Activated CD4-positive, alpha-beta T cell treated with anti-CD3 and anti-CD28 coated beads for 36 hours (primary cell): ENCODE measurements at places on chromosomes 2 and 18. TPM values are rescaled to one million over a fixed set of nuclear protein-coding genes. Genes with fewer than 3 reads are reported as not detected.

DNA sequence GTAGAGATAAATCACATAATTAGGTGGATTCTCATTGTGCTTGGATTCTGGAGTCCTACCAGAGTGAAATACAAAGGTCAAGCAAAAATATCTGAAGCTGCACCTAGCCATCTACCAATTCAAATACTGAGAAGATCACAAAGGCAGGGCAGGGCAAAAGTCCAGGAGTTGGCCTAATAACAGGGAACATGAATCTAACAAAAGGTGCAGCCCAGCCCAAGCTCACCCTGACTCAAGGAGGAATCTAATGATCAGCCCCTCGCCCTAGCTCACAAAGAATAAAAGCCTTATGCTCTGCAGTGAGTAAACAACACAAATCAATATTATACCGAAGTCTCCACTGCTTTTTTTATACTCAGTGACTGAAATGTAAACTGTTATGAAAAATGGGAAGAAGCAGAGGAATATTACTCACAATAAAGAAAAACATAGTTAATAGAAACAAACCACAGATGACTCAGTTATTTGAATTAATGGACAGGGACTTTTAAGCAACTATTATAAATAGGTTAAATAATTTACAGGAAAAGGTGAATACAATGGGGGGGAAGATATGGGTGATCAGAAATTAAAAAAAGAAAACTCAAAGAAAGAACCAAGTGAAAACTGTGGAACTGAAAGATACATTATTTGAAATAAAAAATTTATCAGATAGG lies 49.5 kb downstream of the ANTXR1 start:
- no peak for DNase-seq

- no peak for DNase-seq
Observed at GRCh38 chr18:52510139-52510538, 170.1 kb downstream of the DCC start.

PDE11A gene
- not detected for total RNA-seq

TCF7L1 gene
- total RNA-seq, result 0.07 TPM

DNA sequence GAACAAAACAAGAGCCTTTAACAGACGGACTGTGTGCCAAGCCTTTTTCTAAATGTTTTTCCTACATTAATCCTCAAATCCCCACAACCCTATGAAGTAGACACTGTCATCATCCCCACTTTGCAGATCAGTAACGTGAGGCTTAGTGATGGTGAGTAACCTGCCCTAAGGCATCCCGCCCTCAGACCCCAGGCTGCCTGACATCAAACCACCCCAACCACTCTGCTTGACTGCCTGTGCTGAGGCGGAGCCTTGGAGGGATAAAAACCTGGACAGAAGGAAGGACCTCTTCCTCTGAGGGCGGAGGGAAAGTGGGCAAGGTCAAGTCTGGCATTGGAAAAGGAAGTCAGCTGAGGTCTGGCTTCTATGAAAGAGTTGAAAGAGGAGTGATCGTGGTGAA lies 104.6 kb downstream of the SP3 start:
- DNase-seq, result no peak

ALLC gene
- not detected for total RNA-seq

DNA sequence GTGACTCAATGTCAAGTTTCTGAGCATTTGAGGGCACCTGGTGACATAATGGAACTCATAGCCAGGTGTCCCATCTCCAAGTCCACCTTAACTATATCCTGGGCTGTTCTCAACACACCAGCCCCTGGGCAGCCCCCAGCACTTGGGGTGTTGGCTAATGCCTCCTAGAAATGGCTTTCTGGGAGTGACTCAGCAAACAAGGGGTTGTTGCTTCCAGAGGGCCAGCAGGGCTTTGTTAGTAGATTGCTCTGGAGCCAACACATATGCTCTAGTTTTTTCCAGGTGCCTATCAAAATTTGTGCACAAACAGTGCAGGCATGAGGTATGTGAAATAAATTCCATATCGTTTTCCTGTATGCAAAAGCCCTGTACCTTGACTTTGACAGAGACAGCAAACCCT lies 448.4 kb downstream of the SLC4A3 start:
- DNase-seq, result no peak

OLA1 gene
- total RNA-seq, result 157 TPM

TPO gene
- not detected for total RNA-seq

SERPINB13 gene
- total RNA-seq, result not detected

DNA sequence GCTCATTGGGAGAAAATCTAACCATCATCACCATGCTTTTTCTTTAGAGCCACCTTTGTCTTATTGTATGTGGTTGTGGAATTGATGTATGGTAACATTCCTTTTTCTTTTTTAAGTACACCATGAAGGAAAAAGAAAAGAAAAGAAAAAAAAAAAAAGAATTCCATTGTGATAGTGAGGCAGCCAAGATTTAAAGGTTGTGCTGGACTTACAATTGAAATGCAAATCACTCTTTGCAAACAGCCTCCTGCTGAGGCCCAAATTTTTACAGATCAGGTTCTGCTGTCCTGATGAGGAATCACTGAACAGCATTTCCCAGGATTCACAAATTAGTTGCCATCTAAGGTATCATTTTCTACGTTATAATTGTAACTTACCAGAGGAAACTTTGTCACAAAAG lies 1101.0 kb upstream of the FANCL start:
- DNase-seq, result no peak

GRCh38 chr2:119700866-119701265 lies 21.9 kb downstream of the TMEM177 start:
- DNase-seq, result no peak

GRCh38 chr2:12932192-12932591 lies 215.5 kb downstream of the TRIB2 start:
- no peak for DNase-seq

- DNase-seq, result no peak
Observed at GRCh38 chr2:46041434-46041833, 255.8 kb upstream of the EPAS1 start.

- no peak for DNase-seq
Observed at GRCh38 chr2:102677244-102678215, 58.2 kb downstream of the SLC9A2 start.

GRCh38 chr2:48508461-48509124 lies 21.4 kb upstream of the STON1 start:
- no peak for DNase-seq

DNA sequence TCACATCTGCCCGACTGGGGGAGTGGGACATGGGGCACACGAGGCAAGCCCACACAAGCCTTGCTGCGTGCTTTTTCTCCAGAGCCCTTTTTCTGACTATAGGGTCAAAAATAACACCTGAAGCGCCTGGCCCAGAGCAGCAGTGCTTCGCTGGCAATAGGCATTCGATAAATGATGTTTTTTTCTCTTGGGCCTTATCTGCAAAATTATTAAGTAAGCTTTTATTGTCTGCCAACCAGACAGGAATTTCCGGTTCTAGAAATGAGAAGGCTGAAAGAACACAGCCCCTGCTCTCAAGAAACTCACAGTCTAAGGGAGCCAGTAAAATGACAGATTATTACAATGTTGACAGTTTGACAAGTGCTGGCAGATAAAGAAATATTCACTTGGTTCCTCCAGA lies 2.7 kb upstream of the TMBIM1 start:
- DNase-seq, result no peak

GRCh38 chr2:1935476-1935875 lies 191.2 kb upstream of the PXDN start:
- no peak for DNase-seq

GRCh38 chr2:22694856-22695255 lies 690.1 kb upstream of the KLHL29 start:
- no peak for DNase-seq

DNA sequence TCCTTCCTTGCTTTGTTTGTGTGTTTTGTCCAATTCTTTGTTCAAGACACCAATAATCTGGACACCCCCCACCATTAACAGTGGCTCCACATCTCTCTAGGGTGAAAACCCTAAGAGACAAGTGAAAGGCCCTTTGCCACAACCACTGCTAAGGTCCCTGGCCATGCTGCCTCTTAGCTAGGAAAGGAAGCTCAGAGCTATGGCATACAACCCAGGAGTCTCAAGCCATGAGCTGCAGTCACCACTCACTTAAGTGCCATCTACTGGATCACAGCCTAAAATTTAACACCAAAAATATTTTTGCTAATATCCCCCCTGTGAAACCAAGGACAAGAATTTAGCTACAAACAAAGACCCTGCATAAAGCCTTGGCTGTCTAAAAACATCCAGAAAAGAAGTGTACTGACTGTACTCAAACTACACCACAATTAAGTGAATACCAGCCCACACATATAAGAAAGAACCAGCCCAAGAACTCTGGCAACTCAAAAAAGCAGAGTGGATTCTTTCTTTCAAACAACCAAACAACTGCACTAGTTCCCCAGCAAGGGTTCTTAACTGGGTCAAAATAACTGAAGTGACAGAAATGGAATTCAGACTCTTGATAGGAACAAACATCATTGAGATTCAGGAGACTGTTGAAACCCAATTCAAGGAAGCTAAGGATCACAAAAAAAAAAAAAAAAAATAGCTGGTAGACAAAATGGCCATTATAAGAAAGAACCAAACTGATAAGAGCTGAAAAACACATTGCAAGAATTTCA lies 130.1 kb upstream of the GALNT5 start:
- no peak for DNase-seq

MCEE gene
- 13.6 TPM for total RNA-seq

PSMA8 gene
- 2.0 TPM for total RNA-seq

TMEM198 gene
- total RNA-seq, result 2.7 TPM

DNA sequence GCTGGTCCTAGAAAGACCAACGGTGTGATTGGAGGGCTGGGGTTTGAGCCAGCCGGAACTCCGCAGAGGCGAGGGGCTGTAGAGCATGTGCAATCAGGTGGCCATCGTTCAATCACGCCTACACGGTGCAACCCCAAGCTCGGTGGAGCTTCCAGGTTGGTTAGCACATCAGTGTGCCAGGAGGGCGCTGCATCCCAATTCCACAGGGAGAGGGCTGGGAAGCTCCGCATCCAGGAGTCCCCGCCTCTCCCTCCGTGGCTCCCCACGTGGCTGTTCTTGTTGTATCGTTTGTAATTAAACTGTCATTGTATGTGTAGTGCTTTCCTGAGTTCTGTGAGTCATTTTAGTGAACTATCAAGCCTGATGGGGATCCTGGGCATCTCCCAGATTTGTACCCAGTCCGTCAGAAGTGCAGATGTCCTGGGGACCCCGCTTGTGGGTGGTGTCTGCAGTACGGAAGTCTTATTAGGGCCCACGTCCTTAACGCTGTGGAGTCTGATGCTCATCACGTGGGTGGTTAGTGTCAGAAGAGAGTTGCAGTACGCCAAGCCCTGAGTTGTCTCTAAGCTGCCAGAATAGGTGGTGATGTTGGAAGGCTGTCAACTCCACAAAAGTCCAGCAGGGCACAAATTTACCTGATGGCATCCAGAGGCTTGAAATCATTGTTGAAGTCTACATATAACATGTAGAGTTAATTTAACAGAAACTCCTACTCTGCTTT lies 20.6 kb upstream of the AMMECR1L start:
- DNase-seq, result no peak

GRCh38 chr18:24474406-24474805 lies 14.0 kb downstream of the HRH4 start:
- no peak for DNase-seq

DNA sequence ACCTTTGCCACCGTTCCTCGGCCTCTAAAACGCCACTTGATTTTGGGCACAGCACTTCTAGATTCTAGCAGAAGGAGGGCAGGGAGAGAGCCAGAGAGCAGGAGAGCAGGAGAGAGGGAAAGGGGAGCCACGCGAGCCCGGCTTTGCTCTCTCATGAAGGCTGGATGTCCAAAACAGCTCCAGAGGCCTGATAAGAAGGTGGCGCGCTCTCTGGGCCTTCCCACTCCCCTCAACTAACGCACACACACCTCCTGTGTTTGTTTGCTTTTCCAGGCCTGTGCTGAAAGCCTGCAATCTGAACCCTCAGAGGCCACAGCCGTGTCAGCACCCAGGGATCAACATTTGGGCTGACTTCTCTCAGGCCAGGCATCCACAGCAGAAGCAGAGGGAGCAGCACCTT lies 184.8 kb upstream of the SOX11 start:
- no peak for DNase-seq

DNA sequence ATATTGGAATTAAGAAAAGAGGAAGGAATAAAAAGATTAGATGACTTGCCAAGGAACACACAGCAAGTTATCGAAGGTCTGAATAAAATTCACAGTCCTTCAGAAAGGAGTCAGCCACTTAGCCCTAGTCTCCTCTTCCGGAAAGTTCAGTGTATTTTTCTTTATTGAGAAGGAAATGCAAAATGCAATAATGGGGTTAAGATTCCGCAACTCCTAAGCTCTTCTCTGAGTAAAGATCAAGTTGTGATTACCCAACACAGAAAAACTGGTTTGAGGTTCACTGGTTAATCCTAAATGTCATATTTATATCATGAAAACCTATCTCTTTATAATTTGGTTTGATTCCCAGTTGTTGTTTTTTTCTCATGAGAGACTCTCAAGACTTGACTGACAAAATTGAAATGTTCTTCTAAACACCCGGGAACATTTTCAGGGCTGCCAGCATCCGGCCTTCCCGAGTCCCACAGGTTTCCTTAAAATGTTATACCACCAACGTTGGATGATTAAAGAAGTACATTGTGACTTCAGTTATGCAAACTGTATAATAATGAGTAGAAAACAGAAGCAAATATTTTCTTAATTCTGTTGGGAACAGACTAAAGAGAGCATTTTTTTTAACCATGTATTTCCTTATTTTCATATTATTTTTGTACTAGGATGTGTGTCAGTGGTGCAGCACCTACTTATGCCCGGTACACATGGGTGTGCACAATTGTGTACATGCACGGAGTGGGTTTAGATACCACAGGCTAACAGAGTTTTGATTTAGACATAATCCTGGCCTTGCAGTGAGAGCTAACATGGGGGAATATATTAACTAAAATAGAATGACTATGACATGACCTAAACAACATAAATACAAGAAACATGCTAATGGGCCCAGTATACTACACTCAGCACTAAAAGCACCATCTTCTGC lies 100.2 kb downstream of the STK39 start:
- no peak for DNase-seq

DNA sequence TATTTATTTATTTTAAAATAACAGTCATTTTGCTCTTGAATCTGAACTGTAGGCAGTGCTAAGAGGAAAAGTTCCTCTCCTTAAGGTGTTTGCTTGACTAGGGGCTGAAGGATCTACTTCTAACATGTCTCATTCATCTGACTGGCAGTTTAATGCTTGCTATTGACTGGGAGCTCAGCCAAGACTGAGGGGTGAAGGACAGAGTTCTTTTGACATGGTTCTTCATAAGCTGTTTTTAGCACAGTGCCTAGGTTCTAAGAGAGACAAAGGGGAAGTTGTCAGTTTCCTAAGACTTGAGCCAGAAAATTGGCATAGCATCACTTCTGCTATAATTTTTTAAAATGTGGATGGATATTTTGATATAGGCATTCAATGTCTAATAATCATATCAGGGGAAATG lies 73.0 kb downstream of the COMMD1 start:
- no peak for DNase-seq

RGPD3 gene
- total RNA-seq, result 0.14 TPM

- DNase-seq, result no peak
Observed at GRCh38 chr2:154457286-154457685, 241.2 kb upstream of the KCNJ3 start.

TLX2 gene
- total RNA-seq, result 0.18 TPM

WDR43 gene
- total RNA-seq, result 109 TPM
